Fibroblast of skin of abdomen (primary cell): ENCODE measurements at places on chromosomes 5 and 9.

DNA sequence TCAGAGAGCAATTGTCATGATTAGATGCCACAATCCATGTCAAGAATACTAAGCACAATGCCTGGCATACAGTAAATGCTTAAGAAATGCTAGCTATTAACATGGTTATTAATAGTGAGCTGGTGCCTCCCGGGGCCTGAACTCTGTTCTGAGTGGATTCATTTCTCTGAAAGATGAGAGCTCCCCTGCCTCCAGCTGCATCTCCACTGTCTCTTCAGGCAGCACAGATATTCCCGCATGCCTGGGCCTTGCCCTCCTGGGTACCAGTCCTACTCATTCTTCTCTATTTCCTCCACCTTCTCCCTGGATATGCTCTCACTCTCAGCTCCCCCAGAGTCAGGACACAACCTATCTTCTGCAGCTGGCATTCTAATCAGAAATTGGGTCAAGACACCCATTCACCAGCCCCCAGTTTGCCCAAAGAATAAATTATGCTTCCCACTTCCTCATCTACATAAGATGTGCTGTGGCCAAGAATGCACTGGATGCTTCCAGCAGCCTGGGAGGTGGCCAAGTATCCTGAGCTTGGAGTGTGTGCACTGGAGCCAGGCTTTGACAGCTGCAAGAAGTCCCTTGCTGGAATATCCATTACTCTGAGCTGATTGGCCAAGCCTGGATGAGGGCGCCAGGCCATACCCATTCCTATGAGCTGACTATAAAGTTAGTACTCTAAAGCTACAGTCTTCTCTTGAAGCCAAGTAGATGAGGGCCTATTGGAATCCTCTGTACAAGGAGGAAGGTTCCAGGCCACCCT is 669.0 kb downstream of the ACTL7B start:
- peak; percentile 88 for DNase-seq

GRCh38 chr5:147344861-147345260 is 110.0 kb downstream of the STK32A start:
- no peak for DNase-seq

DNA sequence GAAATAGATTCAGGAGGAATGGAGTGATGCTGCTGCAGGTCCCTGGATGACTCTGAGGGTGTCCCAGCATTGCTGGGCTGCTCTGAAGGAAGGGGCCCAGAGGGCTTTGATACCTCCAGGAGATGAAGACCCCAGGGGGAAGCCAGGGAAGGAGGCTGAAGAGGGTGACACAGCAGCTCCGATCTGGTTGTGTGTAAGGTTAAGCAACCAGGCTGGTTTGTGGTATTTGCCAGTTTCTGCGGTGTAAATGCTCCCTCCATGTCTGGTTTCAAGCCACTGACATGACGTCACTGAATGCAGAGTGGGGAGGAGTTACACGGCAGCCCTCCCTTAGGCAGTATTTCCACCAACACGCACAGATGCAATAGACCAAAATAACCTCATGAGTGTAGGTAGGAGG is 40.0 kb upstream of the ORM1 start:
- peak; percentile 95 for DNase-seq

DNA sequence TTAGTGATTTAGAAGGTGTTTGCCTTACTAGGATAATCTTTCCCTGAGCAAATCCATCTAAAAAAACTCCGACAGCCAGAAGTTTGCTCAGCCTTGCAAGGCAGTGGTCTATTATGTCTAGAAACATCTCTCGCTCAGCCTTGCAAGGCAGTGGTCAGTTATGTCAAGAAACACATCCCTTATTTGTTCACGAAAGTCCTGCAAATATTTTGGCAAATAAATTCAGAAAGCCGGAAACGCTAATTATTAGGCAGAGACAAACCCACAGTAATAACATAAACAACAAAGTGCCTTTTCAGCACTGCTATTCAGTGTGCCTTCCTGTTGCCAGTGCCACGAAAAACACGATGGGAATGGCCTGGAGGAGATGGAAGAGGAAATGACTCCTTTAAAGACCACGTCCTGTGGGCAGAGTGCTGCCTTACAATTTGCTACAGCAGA is 184.5 kb downstream of the GNAQ start:
- DNase-seq = no peak

GRCh38 chr5:35228310-35228709 is 2.0 kb downstream of the PRLR start:
- DNase-seq = no peak
